COR-L47 (cell line): ENCODE measurements at places on chromosomes 6 and 20.

DNA sequence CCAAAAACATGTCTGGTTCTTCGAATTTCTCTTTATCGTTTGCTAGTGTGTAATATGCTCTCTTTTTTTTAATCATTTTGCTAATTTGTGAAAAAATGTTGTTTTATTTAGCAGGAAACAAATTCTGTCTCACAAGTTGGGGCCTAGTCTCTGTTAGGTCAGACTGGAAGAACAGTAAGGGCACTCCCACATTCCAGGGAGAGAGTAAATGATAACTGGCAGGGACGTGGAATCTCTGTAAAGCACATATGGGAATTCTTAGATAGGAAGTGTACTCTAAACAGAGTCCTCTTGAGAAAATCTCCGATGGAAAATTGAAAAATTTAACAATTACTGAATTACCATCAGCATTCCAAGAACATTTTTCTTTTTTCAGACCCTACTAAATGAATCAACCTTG, 16.4 kb upstream of the CCDC28A start:
- no peak for DNase-seq

GRCh38 chr20:3157817-3158216, 1.8 kb downstream of the FASTKD5 start:
- DNase-seq: no peak

- DNase-seq: no peak
Measured at GRCh38 chr20:33296206-33296605, 13.2 kb downstream of the BPIFB1 start.

GRCh38 chr6:135116571-135116970, 61.9 kb upstream of the HBS1L start:
- no peak for DNase-seq

DNA sequence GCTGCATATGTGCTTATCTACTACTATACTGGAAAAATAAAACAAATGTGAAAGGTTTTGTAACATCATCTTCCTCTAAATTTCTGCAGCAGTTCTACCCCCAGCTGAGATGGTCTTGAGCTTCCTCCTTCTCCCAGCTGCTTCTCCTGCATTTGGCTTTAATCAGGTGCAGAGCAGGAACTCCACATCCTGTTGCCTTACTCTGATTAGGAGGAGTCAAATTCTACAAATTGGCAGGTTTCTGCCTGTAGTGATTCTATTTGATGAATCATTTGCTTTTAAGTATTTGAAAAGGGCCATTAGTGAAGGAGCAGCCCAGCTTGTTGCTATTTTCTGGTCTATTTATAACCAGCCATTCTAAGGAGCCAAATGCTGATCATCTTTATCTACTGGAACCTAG, 224.5 kb downstream of the GMDS start:
- peak; percentile 34 for DNase-seq

DNA sequence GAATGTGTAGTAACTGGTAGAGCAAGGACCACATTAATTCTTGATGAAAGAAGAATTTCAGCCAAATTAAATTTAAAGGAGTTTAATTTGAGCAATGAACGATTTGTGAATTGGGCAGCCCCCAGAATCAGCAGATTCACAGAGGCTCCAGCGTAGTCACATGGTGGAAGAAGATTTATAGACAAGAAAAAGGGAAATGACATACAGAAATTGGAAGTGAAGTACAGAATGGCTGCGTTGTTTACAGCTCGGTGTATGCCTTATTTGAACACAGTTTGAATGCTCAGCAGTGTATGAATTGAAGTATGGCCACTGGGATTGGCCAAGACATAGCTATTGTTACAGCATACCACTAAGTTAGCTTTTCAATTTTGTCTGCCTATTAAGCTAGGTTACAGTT, 173.6 kb upstream of the ARG1 start:
- no peak for DNase-seq

GRCh38 chr6:66376001-66376400, 669.0 kb upstream of the EYS start:
- no peak for DNase-seq

DNA sequence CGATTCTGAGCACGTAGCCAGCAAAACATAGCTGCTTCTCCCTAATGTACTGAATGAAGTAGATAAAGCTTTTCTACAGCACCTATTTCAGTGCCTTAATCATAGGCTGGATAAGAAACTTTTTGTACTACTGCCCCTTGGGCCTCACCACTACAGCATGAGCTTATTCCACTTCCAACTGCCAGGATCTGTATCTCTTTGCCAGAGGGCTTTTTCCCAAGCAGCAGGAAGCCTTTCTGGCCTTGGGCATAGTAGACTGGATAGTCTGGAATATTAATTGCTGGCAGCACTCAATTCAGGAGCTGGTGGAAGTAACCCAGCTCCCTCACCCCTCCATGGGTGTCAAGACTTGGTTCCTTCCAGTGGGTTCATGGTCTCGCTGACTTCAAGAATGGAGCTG, 43.6 kb downstream of the ANKEF1 start:
- no peak for DNase-seq

- peak; percentile 37 for DNase-seq
Measured at GRCh38 chr20:45911486-45912343, at the start of gene PLTP. TSS of gene PLTP (minus strand) at chr20:45912155. CDS start at chr20:45911452, 703 bp downstream.

DNA sequence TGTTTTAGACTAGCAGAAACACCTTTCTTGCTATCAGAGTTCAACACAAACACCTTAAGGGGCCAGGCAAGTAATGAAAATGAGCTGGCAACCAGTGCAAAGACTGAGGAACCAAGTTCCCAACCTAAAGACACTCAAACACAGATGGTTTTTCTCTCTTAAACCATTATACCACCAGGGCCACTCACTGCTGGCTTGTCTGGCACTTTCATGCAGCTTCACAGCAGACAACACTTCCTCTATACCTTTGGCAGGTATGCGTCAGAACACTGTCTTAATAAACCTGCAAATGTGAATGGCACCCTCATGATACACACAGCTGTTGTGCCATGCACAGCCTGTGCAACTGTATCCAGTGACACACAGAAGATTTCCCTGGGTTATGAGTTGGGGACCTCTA, 41.6 kb downstream of the NFATC2 start:
- DNase-seq: no peak

- DNase-seq: no peak
Measured at GRCh38 chr6:142827991-142828390, 117.0 kb downstream of the HIVEP2 start.

DNA sequence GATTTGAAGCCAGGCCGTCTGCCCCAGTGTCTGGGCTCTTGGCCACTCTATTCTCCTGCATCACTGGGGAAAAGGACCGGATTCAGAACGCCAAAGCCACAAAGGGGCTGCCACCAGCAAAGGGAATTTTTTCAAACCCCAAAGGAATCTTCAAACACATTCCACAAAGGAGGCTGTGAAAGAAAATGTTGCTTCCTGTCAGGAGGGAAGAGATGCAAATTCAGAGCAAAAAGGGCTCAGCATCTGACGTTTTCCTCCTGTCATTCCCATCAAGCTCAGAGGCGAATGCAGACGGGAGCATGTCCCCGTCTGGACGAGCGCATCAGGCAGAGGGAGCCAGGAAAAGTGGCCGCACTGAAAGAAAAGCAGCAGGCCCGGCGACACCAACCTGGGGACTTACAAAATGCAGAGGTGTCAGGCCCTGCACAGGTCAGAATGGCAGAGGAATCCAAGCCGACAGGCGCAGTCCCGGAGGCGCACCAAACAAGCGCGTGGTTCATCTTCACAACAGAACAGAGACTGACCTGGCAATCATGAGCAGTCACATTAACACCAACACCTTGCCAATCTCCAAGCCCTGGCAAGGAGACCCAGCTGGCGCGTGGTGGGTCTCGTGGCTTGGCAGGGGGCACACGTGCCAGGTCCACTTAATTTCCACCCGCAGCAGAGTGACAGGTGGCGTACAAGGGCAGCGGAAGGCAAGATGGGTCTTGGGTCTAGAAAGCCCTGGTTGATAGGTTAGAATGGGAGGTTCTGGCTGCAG, 62.8 kb downstream of the GRM4 start:
- no peak for DNase-seq

DNA sequence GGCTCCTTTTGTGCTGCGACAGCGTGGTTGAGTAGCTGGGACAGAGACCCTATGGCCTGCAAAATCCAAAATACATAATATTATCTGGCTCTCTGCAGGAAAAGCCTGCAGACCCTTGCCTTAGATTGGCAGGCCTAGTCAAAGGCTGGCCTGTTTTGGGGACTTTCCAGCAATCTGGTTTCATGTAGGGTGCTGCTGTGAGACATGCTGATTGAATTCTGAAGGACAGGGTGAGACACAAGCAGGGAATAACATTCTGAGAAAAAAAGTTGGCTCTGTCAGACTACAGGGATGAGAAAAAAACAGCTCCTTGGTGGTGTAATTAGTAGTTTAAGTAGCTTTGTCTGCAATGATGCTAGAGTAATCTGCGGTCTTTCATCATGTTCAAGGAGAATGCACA, 402.7 kb upstream of the AGPAT4 start:
- no peak for DNase-seq

DNA sequence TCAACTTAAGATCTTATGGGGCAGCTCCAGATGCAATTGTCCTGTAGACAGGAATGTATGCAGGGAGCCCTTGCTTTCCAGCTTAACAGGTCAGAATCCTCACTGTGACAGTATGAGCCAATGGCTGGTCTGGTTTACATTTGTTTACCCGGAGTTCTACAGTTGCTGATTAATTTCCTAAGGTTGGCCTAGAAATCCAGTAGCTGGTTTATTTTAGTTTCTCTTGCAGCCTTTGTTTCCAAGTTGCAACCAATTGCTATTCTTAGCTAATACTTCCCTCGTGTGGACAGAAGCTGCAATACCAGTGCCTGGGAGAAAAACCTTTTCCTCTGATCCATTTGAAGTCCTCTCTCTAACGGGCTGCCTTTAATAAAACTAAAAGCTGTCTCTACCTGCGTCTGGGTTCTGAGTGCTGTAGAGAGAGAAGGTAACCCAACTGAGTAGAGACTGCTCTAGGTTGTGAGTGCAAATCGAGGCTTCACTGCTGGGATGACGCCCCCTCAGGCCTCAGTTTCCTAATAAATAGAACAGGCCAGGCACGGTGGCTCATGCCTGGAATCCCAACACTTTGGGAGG, 45.9 kb downstream of the ZNF217 start:
- peak; percentile 1 for DNase-seq

GRCh38 chr6:99912657-99913056, 81.4 kb downstream of the MCHR2 start:
- no peak for DNase-seq

DNA sequence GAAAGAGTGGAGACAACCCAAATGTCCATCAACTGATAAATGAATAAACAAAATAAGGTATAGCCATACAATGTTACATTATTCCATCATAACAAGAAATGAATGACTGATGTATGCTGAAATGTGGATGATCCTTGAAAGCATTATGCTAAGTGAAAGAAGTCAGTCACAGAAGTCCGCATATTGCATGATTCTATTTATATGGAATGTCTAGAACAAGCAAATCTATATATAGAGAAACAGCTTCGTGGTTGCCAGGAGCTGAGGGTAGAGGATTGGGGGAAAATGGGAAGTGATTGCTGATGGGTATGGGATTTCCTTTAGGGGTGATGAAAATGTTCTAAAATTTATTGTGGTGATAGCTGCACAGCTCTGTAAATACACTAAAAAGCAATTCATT, 196.8 kb downstream of the ATXN1 start:
- DNase-seq: no peak

DNA sequence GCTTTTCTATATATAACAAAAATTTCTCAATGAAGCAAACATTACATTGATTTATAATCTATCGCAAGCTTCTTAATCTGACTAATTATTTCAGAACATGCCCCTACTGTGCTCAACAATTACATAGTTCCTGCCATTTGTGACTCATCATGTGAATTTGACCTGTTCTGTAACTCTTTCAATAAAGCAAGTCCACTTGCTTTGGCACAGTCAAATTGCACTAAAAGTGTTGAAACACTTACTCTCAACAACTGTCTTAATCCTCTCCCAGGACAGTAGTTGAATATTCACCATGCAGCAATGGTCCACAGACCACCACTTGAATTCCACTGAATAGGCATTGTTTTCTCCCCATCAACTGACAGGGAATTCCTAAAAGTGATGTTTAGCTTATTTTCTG, 67.7 kb upstream of the SPTLC3 start:
- DNase-seq: no peak

GRCh38 chr6:104956731-104957294, at the start of gene LIN28B:
TSS of gene LIN28B (plus strand) at chr6:104957107. CDS start at chr6:104957251, 144 bp downstream.
- DNase-seq: no peak

- no peak for DNase-seq
Measured at GRCh38 chr6:44481760-44482159, 94.3 kb downstream of the CDC5L start.

DNA sequence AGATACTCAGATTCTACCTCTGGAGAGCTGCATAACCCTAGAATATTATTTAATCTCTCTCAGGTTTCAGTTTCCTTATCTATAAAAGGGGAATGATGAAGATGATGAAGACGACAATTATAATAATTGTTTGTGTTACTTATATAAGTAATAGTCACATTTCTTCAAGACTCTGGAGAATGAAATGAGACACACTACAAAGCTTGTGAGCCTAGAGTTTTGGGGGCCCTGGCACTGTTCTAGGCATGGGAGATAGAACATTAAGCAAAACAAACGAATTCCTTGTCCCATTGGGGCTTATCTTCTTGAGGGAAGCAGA, 5.4 kb upstream of the ZNF217 start:
- no peak for DNase-seq

DNA sequence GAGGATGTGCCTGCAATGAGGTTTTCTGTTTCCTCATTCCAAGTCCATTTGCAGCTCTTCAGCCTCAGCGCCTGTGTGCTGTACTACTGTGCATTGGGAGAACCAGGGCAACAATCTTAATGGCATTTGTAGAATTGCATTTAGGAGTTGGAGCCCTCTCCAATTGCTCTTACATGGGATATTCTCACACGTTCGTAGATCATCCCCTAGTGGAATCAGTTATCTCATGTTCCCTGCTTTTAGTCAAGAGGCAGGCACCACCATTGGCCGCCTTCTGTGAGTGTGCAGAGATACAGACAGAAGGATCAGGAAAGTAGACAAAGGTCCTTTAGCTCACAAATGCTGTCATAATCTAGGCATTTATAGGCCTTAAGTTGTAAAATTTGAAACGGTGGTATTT, 84.2 kb upstream of the RGS17 start:
- DNase-seq: no peak

DNA sequence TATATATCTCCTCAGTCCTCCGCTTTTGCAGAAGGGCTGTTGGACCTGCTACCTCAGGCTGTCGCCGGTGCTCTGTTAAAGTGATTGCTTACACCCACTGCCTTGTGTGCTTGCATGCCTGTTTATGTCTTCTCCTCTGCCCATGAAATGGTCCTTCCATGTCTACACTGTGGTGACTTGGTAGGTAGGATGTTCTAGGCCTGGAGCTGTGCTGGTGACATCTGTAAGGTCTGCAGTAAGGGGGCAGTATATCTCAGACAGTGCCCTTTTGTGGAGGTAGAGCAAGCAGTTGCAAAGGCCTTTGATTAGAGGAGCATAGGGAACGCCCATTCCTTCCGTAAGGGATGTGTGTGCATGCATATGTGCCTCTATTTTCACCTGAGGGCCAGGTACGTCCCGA, 40.3 kb downstream of the VAPB start:
- no peak for DNase-seq

GRCh38 chr20:3405139-3405538, 2.3 kb downstream of the DNAAF9 start:
- DNase-seq: no peak

GRCh38 chr6:155103816-155104366, 108.8 kb downstream of the TIAM2 start:
- no peak for DNase-seq
